Ammon's horn (tissue), 1 donor: ENCODE measurements at places on chromosomes 4 and X.

- DNase-seq = no peak
These were observed 287.6 kb downstream of the PAPSS1 start for GRCh38 chr4:107432451-107432850.

DNA sequence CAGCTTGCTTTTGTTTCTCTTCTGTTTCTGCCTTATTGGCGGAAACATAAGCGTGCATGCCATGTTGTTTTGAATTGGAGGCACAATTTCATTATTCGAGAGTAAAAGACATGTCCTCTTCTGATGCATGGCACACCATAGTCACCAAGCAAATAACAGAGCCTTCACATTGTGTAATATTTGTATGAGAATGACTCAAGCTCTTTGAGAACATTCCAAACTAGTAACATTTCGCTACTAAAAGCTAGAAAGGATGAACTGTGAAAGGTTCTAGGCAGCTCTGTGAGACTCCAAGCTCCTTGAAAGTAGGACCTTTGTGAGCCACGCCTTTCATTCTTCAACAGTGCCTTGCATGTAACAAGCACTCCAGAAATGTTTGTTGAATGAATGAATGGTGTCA, 9.2 kb upstream of the ANXA3 start:
- DNase-seq = peak; percentile 49

GRCh38 chrX:6021316-6022091, 207.2 kb downstream of the NLGN4X start:
- peak; percentile 28 for DNase-seq

DNA sequence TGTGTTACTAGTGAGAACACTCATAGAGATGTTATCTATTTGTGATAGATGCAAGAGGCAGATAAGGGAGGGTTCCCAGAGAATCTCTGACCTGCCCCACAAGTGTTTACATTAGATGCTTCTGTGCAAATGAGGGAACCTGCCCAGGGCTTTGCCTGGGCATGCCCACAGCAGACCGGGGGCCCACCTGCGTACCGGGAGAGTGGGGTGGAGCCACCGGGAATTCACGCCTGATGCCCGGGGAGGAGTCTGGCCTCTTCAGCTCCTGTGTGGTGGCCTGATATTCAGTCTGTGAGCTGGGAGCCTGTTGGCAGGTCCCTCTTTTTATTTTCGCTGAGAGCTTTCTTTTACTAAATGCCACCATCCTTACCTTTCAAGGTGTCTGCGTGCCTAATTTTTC, 155.7 kb downstream of the SNCA start:
- DNase-seq = no peak

DNA sequence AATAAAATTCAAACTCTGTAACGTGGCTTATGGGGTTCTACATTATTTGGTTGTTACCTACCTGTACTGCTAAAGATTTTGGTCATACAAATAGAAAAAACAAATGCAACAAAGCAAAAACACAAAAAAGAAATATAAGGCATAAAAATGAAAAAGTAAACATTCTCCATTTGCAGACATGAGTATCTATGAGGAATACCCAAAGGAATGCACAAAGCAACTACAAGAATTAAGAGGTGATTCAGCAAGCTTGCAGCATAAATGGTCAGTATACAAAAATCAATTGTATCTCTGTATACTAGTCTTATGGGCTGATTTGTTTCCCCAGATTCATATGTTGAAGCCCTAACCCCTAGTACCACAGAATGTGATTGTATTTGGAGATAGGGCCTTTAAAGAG, 3.6 kb upstream of the PDE5A start:
- no peak for DNase-seq

DNA sequence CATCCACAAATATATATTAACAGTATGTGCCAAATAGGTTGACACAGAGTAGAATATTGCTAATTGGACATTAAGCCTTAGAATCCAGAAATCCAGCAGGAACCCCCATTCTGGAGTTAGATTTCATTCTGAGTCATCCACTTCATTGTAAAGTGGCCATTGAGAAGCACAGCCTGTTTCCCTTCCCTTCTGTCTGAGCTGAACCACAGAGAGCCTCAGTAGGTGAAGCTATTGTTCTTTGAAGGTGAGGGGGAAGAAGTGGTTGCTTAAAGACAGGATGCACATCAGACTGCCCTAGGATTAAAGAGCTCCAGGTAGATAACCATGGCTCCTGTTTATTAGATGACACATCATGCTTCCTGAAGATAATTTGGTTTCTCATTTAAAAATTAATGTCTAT, 30.6 kb upstream of the MCF2 start:
- DNase-seq = no peak
